RCC 7860 (cell line): ENCODE measurements at places on chromosomes 13 and 19.

DNA sequence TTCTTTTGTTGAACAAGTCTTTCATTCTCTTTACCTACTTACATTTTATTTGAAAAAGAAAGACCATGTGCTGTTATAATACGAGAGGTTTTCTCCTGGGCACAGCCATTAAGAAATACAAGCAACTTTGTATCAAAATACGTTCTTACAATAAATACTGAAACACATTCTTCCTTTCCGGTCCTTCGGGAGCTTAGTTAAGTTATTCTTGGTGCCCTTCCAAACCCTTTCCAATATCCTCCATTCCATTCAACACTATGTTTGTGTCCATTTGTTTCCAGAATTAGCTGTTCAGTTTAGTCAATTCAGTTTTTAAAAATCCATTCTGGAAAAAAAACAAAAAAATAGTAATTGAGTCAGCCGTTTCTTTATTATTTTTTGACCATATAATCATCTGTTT lies 746.8 kb upstream of the SLC10A2 start:
- no peak for DNase-seq

- no peak for DNase-seq
Observed at GRCh38 chr13:29756506-29756905, 93.9 kb downstream of the UBL3 start.

DNA sequence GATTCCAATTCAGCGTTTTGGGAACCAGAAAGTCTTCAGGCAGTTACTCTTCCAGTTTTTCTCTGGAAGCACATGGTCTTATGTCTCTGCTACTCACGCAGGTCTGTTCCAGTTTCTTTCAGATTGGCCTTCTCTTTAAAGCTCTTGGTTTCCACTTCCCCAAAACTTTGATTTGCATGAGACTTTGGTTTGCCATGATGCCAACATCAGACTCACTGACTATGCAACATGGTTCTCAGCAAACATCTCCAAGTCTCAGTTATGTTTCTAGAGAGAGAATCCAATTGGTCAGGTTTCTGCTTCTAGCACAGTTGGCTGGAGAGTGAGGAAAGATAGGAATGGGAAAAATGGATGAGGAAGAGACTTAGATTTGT lies 3.1 kb downstream of the AKAP11 start:
- no peak for DNase-seq

GRCh38 chr13:25795277-25795676 lies 256.5 kb downstream of the SHISA2 start:
- no peak for DNase-seq

- DNase-seq: peak; percentile 91
Observed at GRCh38 chr19:12052497-12053169, at the start of gene ZNF878. Gene ZNF878 (minus strand): TSS chr19:12052961. CDS start chr19:12052801, 160 bp downstream.

DNA sequence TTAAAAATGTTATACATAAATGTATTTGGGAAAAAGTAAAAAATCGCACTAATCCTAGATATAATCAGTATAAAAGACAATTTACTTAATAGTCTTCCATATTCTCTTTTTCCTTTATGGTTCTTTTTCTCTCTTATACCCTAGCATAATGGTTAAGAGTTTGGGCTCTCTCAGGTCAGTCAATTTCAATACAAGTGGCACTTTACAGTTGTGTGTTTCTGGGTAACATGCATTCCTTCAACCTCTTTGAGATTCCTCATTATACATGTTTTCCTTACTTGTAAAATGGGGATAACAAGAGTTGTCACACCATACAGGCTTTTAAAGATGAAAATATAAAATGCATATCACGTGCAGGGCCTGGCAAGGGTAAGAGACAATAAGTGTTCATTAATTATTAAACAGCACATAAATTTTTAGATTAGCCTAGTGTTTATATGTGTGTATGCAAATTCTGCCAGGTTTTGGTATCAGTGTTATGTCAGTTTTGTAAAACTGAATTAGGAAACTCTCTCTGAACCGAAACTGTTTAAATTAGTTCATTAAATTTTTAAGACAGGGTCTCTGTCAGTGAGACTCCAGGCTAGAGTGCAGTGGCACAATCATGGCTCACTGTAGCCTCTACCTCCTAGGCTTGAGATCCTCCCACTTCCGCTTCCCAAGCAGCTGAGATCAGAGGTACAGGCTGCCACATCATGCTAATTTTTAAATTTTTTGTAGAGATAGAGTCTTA lies 49.8 kb downstream of the ELF1 start:
- no peak for DNase-seq

DNA sequence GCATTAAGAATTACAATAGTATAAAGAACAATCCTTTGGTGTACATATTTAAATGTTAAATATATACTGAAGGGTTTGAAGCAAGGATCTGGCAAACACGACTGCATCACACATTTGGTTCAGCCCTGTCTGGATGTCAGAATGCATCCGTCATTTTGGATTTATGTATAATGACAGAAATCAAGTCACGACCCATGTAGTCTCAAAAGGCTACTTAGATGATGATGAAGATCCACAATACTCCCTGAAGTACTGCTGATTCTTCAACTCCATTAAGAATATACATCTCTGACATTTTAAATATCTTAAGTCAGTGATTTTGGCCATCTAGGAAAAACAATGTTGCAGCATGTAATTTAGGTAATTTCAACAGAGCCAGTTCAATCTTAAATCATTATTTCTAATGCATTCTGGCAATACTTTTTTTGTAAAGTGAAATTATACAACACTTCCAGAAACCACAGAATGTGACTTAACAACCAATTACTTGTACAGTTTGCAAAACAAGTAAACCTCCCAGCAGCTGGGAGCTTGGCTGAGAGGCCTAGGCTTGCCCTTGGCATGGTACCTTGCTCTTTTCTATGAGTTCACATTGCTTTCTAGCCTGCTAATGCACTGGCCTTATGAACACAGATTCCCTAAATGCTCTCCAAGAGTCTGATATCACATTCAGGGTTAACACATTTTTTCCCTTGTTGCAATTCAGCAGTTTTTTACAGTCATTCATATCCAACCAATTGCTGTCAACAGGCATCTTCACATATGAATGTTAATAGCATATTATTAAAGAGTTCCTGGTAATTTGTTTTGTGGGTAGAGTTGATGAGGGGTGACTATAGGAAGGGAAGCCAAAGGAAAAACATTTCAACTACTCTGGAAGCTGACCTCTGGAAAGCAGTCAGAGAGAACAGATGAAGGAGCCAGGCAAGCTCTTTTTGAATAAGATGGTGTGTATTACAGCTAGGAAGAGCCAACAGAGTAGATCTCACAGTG lies 175.2 kb downstream of the ENOX1 start:
- no peak for DNase-seq

DNA sequence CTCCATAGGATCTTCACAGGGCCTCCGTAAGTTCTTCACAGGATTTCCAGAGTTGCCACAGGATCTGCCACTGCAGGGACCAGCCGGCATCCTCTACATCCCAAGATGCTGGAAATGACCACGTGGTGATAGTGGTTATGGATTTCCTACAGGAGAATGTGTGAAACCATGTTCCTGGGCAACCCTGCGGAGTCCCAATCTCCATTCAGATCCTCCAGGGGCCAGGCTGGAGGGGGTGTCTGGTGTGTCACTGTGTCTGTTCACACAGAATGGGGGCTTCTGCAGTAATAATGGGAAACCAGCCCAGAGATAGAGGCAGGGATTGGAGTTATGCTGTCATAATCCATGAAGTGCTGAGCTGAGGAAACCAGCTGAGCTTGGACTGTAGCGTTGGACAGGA lies 8.6 kb downstream of the LILRA6 start:
- no peak for DNase-seq

DNA sequence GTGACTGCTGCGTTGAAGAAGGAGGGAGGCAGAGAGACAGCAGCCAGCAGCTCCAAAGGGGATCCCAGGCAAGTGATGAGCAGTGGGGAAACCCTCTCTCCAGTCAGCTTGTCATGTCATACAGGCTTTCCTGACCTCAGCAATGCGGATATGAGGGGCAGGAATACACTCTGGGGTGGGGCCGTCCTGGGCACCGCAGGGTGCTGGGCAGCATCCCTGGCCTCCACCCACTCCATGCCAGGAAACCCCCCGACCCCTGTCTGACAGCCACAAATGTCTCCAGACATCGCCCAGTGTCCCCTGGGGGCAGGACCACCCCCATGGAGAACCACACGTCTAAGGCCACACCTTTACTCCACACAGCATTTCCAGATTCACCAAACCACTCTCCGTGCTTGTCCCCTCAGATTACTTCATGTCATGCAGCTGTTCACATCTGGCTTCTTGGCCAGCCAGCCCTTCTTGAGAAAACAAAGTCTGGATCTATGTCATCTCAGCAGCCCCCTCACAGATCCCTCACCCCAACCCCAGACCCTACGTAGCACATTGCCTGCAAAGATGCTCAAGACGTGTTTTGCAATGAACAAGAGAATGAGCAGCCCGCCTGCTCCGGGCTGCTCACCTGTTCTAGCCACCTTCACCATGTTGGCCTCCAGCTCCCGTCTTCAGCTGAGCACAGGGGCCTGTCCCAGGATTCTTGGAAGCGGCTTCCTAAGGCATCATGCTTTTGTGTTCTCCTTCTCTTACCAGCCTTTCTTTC lies 46.5 kb downstream of the RFX2 start:
- DNase-seq: no peak

DNA sequence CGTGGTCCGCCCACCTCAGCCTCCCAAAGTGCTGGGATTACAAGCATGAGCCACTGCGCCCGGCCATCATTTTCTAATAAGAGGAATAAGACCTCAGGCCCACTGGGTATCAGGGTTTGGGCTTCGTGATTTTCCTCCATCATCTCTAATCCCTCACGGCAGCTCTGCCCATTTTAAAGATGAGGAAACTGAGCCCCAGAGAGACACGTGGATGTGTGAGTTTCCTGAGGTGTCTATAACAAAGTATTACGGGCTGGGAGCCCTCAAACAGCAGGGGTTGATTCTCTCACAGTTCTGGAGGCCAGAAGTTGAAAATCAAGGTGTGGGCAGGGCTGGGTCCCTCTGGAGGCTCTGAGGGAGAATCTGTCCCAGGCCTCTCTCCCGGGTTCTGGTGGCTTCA lies 33.7 kb downstream of the MYO9B start:
- no peak for DNase-seq

DNA sequence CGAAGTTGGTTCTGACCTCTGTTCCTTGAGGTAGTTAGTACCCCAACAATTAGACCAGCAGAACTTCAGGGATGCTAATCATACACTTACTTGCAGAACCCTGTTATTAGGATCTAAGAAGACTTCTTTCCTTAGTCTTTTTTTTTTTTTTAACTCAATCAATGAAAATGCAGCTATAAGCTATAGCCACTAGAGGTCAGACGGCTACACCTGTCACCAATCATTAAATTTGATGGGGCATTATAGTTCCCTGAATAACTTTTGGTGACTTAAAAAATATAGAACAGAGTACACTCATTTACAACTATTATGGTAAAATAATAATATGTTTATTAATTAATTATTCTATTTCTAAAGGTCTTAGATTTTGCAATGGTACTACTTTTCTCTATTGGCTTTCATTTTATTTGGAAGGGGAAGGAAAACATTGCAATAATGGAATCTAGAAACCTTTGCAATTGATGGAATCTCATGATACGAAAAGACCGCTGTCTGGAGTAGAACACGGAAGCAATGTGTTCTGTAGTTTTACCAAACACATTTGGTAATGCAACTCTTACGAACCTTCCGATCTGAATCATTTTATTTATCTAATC lies 483.2 kb downstream of the DIAPH3 start:
- no peak for DNase-seq

GRCh38 chr19:32881766-32882165 lies 12.2 kb upstream of the SLC7A9 start:
- DNase-seq: no peak

GRCh38 chr13:113604186-113604585 lies 19.6 kb downstream of the TFDP1 start:
- no peak for DNase-seq

DNA sequence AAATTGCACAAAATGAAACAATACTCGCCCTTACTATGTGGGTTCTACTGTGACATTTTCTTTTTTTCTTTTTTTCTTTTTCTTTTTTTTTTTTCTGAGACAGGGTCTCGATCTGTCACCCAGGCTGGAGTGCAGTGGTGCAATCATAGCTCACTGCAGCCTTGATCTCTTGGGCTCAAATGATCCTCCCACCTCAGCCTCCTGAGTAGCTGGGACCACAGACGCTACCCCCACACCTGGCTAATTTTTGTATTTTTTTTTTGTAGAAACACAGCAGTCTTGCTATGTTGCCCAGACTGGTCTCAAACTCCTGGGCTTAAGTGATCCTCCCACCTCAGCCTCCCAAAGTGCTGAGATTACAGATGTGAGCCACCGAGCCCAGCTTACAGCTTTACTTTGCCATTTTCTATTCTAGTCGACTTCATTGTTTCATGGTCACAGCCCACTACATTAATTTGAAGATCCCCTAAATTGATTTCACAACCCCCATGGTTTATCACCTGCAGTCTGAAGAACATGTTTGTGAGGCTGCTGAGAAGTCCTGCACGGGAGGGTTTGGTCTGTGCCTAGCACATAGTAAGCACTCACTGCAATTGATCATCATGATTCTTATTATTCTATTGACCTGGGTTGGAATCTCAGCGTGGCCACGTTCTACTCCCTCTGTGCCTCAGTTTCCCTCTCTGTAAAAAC lies 3.8 kb downstream of the BCL3 start:
- DNase-seq: no peak

DNA sequence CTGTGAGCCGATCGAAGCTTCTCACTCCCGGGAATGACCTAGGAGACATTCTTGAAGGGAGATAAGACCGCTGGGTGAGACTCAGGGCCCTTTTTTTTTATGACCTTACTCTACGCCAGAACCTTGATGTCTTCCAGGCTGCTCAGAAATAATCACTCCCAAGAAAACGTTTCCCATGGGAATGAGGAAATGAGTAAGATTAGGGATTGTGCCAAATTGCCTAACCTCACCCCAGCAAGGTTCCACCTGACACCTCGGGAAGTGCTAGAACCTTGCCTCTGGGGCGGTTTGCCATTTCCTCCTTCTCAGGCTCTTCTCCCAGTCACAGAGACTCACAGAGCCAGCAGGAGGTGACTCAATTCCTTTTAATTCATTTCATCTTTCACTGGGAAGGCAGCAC lies 2.3 kb downstream of the SLC46A3 start:
- peak; percentile 60 for DNase-seq

DNA sequence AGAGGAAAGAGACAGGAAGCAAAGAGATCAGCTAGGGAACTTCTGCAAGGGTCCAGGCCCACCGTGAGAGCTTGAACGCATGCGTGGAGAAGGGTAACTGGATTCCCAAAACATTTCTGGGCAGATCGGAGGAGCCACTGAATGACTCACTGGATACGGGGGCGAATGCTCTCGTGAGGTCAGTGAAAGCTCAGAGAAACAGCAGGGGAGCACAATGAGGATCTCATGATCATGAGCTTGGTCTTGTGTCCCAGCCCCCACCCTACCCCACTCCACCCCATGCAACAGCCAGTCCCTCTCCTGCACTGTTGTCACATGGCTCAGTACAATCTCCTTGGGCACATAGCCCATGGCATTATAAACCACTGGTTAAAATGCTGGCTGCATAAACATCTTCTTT lies 40.6 kb downstream of the DCLK1 start:
- DNase-seq: no peak

DNA sequence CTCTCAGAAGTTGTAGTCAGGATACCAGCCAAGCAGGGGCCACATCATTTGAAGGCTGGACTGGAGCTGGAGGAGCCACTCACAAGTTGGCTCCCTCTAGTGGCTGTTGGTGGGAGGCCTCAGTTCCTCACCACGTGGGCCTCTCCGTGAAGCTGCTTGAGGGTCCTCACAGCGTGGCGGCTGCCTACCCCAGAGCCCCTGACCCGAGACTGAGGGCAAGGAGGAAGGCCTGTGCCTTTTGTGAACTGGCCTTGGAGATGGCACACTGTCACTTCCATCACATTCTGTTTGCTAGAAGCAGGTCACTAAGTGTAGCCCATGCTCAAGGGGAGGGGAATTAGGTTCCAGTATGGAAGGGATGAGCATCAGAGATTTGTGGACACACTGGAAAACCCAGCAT lies 14.6 kb downstream of the GNA11 start:
- peak; percentile 37 for DNase-seq

GRCh38 chr19:52270266-52270885 lies 989 bp downstream of the ZNF766 start:
- DNase-seq: no peak
